ENCODE measurements at places on chromosomes 3 and 15. TPM values are rescaled to one million over a fixed set of nuclear protein-coding genes. Genes with fewer than 3 reads are reported as not detected.

The FEZF2 gene
- total RNA-seq, result not detected

The ZNF385D gene
- 18.5 TPM for total RNA-seq

The PAQR9 gene
- total RNA-seq, result not detected

The UBE2E1 gene
- total RNA-seq, result 93.7 TPM

The DNAH1 gene
- 9.9 TPM for total RNA-seq

The LRRK1 gene
- total RNA-seq, result 23.5 TPM
